ENCODE measurements at places on chromosomes 7 and 10.

GRCh38 chr7:16491148-16491547 is 25.6 kb upstream of the SOSTDC1 start:
- DNase-seq: no peak

GRCh38 chr7:127911968-127912511 is 119.2 kb downstream of the LRRC4 start:
- DNase-seq: no peak

DNA sequence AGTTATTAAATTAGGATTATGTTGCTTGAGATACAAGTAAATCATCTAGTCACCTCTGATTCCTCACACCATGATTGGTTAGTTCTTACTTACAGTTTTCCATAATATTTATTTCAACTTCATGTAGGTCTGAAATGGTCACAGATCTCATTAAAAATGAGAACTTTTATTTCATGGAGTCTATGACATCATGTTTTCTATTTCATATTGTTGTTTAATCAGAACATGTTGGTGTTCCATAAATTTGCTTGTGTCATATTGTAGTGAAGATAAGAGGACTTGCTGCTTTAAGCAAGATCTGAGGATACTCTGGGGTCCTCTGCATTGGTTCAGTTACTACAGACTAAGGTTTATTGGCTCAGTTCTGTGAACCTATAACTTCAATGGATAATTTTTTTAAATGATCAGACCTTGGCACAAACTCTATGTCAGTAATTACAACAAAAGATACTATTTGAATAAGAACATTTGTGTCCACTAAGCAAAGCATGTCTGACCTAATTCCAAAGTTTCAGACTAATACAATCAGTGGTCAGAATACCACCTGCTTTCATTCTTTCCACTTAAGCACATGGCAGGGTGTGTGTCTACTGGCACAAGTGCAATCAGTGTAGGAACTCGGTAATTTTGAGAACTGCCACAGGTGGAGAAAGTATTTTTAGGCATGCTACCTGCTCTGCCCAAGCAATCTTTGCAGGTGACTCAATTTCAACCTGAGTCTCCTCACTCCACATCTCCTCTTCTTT is 68.5 kb downstream of the CCDC71L start:
- no peak for DNase-seq

DNA sequence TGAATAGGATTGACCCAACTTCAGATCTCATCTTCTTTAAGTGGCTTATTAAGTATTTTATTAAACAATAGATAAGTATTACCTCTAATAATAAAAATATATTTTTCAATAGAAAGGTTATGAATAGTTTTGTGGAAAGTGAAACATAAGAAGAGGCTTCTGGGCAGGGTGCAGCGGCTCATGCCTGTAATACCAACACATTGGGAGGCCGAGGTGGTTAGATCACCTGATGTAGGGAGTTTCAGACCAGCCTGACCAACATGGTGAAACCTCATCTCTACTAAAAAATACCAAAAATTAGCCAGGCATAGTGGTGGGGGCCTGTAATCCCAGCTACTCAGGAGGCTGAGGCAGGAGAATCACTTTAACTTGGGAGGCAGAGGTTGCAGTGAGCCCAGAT is 26.5 kb downstream of the GPR85 start:
- DNase-seq: no peak

GRCh38 chr10:127293640-127294039 is 97.2 kb upstream of the INSYN2A start:
- DNase-seq: peak; percentile 2

DNA sequence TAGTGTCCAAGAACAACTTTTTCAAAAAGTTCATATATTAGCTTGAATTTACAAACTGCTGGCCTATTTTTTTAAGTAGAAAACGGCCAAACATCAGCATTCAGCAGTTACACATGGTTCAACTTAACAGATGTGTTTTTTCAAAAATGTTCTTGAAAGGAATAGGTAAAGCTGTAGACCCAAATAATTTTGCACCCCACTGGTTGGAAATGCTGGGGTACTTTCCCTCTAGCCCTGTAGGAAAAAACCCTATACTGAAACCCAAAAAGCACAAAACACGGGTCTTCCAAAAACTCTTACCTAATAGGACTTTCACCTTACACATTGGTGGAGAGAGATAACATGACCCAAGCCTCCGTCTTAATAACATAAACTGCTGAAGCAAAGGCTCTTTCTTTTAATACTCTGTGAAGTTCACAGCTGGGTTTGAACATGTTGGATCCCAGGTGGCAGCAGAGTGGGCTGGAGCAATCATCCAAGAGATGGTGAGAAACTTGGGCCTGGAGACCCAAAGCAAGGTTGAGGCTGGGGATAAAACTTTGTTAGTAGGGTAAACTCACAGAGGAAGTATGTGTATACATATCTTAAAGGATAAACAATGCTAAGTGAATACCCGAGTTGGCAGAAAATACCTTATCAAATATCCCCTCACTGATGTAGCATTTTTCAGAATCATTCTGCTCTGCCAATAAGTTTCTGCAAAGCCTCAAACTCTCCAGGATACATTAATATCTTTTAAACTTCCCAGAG is 629 bp upstream of the DNAJC9 start:
- DNase-seq: no peak

GRCh38 chr7:73822319-73823173 is 8.2 kb upstream of the CLDN4 start:
- no peak for DNase-seq

DNA sequence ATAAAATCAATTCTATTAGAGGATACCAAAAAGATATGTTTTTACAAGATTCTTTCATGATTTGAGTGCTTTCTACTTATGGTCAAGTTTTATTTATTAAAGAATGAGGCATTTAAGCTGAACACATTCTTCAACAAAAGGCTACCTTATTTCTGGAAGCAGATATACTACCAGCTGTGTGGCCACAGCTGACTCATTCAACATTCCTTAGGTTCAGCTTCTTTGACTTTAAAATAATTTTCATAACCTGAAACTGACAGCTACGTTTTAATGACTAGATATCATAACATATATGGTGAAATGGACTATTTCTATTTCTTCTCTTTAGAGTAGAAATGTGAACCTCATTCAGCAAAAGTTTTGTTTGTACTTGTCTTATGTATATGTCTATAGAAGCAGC is 414.2 kb upstream of the SEMA3C start:
- no peak for DNase-seq

- no peak for DNase-seq
These were observed 203.3 kb upstream of the HGF start for GRCh38 chr7:81973117-81973516.

DNA sequence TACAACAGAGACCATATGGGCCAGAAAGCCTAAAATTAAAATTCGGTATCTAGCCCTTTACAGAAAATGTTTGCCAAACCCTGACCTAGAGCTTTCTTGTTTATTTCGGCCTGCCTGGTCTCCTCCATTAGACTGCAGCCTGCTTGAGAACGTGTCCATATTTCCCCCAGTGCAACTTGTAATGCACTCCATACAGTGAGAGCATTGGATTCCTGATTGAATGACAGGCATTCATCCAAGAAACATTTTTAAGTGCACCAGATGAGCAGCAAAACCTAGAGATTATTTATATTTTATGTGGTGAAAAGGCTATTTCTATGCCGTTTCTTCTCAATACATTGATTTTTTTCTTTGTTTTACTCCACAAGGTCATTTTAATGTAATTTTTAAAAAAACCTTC is 47.4 kb upstream of the ORC5 start:
- no peak for DNase-seq

DNA sequence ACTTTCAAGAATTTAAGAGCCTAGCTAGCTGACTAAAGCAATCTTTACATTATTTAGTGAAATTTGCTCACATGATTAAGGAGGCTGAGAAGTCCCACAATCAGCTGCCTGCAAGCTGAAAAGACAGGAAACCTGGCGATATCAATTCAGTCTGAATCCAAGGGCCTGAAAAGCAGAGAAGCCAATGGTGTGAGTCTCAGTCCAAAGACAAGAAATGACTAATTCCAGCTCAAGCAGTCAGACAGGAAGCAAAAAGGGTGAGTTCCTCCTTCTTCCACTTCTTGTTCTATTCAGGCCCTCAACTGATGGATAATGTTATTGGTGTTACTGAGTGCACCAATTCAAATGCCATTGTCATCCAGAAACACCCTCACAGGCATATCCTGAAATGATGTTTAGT is 1231.6 kb upstream of the CELF2 start:
- DNase-seq: no peak

GRCh38 chr10:60570272-60570865 is 180.7 kb upstream of the ANK3 start:
- DNase-seq: no peak

GRCh38 chr10:45418849-45419675 is 45.0 kb downstream of the ALOX5 start:
- DNase-seq: peak; percentile 24

GRCh38 chr7:14687777-14688176 is 214.8 kb downstream of the DGKB start:
- no peak for DNase-seq

GRCh38 chr7:134627775-134628153 is 18.9 kb upstream of the BPGM start:
- no peak for DNase-seq

- DNase-seq: no peak
These were observed 4.2 kb downstream of the UBTD1 start for GRCh38 chr10:97502916-97503315.

GRCh38 chr10:4652111-4653010 is 173.6 kb upstream of the AKR1E2 start:
- DNase-seq: no peak
